Activated CD4-positive, alpha-beta T cell treated with anti-CD3 and anti-CD28 coated beads for 36 hours (primary cell): ENCODE measurements at places on chromosomes 3 and 15. TPM values are rescaled to one million over a fixed set of nuclear protein-coding genes. Genes with fewer than 3 reads are reported as not detected.

DNA sequence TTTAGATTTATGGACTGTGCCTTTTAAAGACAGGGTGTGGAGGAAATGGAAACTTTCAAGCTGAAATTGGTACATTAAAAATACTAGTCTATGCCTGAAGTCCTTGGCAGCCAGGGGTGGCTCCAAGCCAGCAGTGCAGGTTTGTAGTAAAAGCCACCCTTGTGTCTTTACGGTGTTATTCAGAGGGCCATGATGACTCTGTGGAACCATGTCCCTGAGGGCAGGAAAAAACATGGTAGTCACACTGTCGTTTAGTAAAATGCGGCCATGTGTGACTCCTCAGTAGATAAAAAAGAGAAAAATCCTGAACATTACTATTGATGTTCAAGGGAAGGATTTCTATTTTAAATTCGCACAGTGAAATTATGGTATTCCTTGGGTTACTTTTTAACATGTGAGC is 2.7 kb downstream of the FAN1 start:
- DNase-seq, result no peak

The C3orf52 gene
- 8.7 TPM for total RNA-seq

GRCh38 chr3:23221136-23221535 is 18.0 kb downstream of the UBE2E2 start:
- no peak for DNase-seq

DNA sequence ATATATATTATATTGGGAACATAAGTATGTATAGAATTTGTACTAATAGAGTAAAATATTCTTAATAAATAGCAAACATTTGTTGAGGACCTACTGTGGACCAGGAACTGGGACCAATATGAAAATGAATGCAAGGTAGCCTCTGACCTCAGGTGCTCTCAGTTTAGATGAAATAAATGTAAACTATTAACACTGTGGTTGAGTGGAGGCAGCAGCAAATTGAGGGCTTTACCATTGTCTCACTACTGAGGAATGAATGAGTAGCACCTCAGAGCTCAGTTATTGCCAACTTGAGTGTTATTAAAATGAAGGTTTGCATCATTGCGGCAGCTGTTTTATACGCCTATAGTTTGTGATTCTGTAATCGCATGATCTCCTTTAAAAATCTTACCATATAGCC is 90.9 kb upstream of the CGNL1 start:
- no peak for DNase-seq

- DNase-seq, result no peak
Observed at GRCh38 chr3:169841171-169841570, 28.5 kb upstream of the LRRC34 start.
